ENCODE measurements at places on chromosomes 3 and 15.
A peak's percentile ranks its signal among the peaks of the same experiment; 100 is the strongest.

GRCh38 chr15:68012911-68013310 is 41.2 kb upstream of the PIAS1 start:
- DNase-seq: no peak

DNA sequence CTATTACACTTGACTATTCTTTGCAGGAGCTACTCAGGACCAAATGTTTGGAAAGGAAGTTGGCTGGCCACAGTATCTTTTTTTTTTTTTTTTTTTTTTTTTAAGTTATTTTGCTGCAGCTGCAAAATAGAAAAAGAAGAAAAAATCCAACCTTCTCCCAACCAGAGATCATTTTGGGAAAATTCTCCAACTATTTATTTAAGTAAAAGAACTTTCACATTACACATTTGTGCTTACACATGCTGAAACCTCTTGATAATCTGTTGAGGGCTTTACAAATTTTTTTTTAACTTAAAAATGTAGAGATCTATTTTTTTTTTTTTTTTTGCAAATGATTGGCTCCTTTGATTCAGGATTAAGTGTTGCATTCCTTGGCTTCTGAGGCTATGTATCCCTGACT is 148.0 kb downstream of the POLR2M start:
- DNase-seq: no peak

DNA sequence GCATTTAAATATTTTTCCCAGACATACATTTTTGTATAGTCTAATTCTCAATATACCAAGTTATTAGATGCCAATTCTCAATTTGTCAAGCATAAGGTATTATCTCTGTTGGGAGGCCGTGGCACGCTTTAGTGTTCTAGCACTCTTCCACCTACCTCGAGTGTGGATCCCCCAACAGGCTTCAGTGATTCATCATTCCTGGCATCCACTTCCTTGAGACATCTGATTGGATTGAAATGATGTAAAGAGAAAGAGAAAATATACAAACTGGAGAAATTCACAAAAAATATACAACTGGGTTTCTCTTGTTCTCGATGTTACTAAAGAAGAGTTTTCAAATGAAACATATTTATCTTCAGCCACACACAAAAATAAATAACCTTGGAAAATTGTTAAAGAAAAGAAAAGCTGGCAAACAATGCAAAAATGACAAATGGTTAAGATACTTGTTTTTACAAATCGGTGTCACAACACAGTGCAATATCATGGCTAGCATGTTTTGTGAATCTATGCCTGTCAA is 218.0 kb upstream of the CDIN1 start:
- DNase-seq: no peak

GRCh38 chr15:63602595-63602994 is 5.4 kb downstream of the FBXL22 start:
- DNase-seq: no peak

DNA sequence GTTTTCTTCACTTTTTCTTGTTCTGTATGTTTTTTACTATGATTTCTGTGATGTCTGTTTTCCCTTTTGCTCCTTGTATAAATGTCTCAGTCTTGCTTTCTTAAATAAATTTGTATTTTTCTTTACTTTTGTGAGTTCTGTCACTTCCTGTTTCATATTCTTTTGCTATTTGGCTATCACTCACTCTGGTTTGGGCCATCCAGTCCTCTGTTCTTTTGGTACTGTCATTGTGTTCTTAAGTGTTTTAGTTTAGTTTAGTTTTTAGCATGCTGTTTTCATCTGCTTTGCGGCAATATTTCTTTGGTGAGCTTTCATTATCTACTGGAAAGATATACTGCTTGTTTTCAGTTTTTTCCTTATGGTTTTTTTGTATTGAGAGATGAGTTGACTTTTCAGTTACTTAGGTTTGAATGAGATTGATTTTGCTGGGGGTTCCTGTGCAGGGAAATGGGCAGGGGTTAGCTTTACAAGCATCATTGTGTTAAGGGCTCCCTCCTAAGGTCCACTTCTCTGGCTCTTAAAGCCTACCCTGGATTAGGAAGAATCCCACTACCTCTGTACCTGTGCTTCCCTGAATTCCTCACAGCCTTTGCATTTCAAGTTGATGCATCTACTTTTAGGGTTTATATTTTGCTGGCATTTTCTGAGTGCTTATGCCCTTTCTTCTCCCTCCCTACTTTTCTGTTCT is 35.1 kb downstream of the PDCD6IP start:
- no peak for DNase-seq

DNA sequence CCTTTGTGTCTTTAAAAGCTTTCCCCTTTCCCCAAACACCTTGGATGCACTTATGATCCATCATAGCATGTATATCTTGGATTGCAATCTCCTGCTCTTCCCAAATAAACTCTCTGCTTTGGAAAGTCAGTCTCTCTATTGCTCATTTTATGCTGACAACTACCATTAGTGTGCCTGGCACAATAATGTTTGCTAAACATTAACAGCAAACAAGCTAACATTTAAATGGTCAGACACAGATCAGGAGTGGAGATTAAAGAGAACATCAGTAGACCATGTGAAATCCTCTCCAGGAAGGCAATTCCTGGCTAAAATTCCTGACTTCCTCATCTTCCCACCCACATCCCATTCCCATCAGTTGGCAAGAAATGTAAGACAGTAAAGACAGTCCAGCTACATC is 44.3 kb upstream of the EIF1B start:
- DNase-seq: no peak

DNA sequence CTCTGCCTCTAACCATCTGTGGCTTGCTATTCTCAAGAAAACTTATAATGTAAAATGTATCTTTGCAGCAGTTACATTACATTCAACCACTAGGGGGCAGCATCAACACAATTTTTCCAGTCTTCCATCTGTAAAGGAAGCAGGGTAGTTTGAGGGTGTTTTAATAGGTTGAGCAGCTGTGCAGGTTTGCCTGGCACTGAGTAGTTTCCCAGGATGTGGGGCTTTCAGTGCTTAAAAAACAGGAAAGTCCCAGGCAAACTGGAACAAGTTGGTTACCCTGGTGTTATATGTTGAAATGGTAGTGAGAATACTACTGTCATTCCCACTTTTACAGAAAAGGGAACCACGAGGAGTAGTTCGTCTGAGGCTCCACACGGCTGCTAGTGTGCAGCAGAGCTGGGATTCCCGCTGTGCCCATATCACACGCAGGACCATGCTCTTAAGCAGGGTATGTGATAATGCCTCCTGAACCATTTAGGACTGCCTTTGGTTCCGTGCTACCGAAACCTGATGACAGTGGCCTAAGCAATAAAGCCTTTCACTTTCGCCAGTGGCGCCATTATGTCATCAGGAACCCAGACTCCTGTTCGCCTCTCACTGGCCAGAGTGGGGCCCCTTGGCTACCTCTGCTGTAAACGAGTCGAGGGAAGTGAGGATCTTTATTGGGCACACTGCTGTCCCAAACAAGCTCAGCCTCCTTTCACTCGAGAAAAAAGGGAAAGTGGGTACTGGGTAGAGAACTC is 64.7 kb upstream of the ZBTB38 start:
- DNase-seq: peak; percentile 89

- no peak for DNase-seq
These were observed 109.9 kb downstream of the APBA2 start for GRCh38 chr15:28995705-28996104.

GRCh38 chr15:76994971-76995945 is at the start of gene PSTPIP1:
Gene PSTPIP1 (plus strand): TSS chr15:76995126. CDS start chr15:76995574, 448 bp downstream.
- no peak for DNase-seq

- DNase-seq: no peak
These were observed 592.2 kb upstream of the TBL1XR1 start for GRCh38 chr3:177789500-177789899.

GRCh38 chr15:95584088-95584487 is 746.4 kb upstream of the NR2F2 start:
- DNase-seq: no peak

GRCh38 chr15:99029341-99030144 is 22.0 kb upstream of the PGPEP1L start:
- DNase-seq: no peak

GRCh38 chr3:51940648-51941462 is 849 bp downstream of the RRP9 start:
- DNase-seq: no peak

DNA sequence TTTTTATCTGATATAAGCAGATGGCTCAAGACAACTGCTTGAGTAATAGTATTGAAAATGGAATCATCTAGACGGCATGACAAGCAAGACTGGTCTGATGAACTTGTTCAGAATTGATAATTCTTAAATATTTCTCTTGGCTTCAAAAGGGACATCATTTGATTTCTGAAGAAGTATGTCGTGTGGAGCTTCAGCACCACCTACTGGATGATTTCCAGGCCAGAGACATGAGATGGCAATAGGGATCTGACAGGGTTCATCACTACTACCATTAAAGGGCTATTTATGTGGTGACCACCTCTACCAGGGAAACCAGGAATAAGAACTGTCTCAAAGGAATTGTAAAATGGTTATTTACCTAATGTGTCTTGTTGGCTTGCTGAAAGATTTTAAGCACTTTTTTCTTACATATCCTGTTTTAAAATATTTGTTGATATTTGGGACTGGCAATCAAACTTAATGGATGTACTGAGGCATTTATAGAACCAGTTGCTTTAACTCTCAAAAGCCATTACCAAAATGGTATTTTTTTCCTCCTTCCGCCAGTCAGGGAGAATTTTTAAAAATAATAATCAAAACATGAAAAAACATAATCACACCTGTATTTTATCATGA is 99.5 kb upstream of the FAM98B start:
- DNase-seq: peak; percentile 55

DNA sequence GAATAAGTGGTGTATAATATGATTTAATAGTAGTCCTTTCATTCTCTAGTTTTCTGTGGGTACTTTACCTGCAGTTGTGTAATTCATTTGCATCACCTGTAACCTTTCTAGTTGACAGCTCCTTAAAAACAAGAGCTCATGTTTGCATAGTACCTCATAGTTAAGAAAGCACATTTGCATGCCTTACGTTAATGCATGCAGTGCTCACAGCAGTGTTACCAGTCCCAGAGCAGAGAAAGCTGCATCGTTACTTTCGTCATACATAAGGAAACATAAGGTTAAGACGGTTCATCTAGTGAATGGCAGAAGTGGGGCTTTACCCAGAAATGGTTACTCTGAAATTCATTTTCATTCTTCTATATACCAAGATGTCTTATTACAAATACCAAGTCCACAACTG is 111.3 kb downstream of the AKAP13 start:
- DNase-seq: no peak

DNA sequence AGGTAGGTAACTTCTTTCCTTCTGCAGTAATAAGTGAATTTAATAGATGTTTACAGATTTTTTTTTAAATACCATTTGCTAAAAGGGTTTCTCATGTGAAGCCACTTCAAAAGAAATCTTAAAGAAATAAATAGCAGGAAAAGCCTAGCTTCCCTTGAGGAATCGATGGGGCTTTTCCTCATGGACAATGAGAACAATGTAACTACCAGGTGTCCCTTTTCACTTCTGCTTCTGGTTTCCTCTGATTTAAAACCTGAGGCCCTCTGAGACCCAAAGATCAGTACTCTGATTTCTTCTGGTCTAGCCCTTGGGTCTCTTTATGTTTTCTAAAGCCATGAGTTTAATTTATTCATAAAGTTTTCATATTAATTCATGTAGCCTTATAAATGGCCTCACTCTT is 13.1 kb upstream of the TMEM42 start:
- no peak for DNase-seq

- no peak for DNase-seq
These were observed 391.8 kb downstream of the VPS13C start for GRCh38 chr15:61668444-61668843.

DNA sequence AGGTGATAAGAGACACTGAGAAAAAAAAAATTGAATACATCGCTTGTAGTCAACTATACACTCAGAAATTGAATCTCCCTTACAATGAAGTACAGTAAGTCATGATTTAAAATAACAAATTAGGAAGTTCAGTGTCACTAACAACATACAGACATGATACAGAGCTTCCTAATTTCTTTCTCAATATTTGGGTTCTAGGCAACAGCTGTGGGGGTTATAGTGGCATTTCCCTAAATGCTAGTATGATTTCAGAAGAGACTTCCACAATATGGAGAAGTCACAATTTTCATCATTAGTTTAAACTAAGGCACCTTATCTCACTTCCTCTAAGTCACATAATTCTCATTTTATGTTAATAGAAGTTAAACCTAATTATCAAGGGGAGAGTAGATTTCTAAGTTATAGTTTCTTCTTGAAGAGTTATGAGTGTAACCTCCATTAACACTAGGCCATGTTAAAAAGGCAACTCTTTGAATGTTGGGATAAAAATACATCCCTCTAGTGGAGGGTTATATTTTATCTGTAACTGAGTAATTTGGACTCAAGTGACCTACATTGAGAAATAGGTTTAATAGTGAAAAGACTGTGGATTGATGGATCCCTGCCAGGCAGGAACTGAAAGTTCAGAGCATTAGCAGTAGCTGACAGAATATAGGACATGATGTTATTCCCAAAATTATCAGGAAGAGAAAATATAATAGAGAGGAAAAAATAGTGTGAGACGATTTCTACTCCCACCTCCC is 286.0 kb upstream of the SUCLG2 start:
- no peak for DNase-seq

- no peak for DNase-seq
These were observed 9.5 kb downstream of the TMEM44 start for GRCh38 chr3:194623449-194624290.

DNA sequence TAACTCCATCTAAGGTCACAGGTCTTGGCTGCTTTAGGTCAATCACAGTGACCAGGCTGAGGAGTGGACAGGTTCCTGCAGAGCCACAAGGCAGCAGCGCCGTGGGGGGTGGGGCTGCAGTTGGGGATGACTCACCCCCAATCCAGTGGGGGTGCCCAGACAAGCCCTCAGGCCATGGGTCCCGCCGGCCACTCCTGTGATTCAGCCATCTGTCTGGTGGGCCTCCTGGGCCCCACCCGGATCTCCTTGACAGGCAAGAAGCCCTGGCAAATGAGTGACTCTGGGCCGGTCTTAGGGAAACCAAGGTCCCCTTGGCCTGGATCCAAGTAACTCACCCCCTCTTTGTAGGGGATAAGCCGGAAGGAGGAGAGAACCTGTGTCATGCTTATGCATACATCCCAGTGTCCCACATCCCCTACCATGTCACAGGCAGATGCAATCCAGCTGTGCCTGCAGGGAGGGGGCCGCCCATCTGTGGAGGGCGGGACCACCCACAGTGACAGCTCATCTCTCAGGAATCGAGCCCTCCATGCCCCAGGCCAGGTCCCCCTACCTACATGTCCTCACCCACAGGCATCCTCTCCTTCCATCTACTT is 495 bp upstream of the COL7A1 start:
- no peak for DNase-seq

GRCh38 chr3:186079925-186080324 is 29.0 kb downstream of the ETV5 start:
- DNase-seq: no peak

GRCh38 chr15:74531144-74531811 is 9.7 kb upstream of the ARID3B start:
- no peak for DNase-seq
